NCI-H1048 (cell line): ENCODE measurements at places on chromosomes 16 and 17.

DNA sequence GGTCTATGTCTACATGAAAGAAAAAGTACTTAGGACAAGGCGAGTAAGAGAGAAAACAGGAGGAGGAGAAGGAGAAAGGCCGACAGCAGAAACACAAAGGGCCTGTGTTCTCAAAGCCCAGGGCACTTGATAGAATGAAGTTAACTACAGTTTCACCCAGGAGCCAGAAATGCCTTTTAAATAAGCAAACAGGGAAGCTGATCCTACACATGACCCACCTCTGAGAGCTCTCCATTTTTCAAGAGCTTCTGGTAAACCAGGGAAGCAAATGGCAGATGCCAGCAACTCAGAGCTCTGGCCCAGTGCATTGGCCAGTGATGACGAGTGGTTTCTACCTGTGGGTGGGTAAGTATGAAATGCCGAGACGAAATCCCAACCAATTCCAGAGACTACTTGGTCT, 163.4 kb downstream of the ZFHX3 start:
- DNase-seq, result no peak

GRCh38 chr17:76752006-76752405, 14.1 kb downstream of the MFSD11 start:
- DNase-seq, result no peak

DNA sequence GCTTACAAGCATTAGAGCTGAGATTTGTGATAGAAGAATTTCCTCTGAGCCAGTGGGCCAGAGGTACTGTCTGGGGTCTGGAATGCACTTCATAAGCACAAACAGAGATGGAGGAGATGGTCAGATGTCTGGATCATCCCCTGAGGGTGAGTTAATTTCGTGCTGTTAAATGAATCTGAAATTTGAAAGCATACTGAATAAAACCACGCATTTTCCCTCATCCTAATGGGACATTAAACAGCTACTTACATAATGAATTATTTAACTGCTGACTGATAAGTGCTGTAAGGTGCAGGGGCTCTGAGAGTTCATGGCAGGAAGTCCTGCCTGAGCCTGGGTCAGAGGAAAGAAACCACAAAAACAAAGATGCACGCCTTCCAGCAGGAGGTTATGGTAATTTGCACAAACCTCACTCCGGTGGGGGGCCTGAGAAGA, 136.3 kb upstream of the XYLT1 start:
- no peak for DNase-seq

- DNase-seq, result no peak
Observed at GRCh38 chr16:8958344-8959167, 5.2 kb downstream of the USP7 start.

GRCh38 chr16:13896543-13897182, 23.3 kb upstream of the ERCC4 start:
- no peak for DNase-seq

GRCh38 chr16:48053418-48053745, 102.4 kb downstream of the ABCC12 start:
- DNase-seq, result no peak

DNA sequence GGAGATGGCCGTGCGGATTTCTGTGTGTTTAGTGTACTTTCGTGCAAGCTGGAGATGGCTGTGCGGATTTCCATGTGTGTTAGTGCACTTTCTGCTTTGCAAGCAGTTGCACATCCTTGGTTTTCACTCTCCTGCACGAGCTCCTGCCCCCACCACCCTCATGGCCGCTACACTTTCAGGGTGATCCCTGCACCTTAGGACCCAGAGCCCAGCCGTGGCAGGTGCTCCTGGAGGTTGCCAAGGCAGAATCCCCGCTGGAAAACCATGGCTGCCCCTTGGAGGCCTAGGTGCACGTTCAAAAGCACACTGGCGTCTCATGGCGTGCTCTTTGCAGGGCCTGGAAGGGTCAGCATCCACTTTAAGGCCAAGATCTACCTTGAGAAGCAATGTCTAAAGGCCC, 311.0 kb upstream of the TNRC6C start:
- no peak for DNase-seq

DNA sequence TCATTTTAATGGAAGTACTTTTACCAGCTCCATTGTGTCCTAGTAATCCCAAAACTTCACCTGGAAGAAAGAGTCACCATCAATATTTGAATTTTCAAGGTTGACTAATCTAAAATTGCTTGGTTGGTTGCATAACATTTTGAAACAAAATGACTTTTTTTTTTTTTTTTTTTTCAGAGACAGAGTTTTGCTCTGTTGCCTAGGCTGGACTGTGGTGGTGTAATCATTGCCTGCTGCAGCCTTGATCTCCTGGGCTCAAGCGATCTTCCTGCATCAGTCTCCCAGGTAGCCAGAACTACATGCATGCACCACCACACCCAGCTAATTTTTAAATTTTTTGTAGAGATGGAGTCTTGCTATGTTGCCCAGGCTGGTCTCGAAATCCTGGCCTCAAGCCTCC, 12.6 kb upstream of the ABCA6 start:
- no peak for DNase-seq

DNA sequence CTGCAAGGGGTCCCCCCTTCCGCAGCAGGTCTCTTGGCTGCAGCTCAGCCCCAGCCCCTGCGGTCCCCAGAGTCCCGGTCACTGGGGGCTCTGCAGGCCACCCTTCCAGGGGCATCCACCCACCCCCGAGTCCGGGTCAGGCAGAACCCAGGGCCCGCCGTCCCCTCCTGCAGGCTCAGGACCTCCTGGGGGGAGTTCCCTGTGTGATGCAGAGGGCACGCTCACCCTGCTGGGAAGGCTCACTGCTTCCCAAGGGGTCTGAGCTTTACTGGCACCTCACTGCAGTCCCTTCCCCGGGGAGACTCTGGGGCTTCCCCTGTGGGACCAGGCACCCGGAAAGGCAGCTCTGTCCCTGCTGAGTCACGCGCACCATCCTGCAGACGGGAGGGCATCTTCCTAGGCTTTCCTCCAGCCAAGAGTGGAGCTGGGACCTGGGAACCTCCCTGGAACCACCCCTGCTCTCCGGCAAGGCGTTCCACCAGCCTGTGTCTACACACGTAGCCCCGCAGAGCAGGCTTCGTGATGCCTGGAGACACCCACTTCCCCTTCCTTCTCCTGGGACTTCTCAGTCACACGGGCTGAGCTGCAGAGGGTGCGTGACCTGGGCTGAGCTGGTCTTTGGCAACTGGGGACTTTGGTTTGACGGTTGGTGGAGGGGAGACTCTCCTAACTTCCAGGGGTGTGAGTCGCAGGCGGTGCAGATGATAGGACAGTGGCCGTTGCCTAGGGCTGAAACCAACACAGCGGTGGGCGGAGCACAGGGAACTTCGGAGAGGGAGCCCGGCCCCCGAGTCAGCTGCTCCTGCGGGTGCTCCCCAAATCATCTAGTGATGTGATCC, 23.4 kb downstream of the SLC25A10 start:
- no peak for DNase-seq

DNA sequence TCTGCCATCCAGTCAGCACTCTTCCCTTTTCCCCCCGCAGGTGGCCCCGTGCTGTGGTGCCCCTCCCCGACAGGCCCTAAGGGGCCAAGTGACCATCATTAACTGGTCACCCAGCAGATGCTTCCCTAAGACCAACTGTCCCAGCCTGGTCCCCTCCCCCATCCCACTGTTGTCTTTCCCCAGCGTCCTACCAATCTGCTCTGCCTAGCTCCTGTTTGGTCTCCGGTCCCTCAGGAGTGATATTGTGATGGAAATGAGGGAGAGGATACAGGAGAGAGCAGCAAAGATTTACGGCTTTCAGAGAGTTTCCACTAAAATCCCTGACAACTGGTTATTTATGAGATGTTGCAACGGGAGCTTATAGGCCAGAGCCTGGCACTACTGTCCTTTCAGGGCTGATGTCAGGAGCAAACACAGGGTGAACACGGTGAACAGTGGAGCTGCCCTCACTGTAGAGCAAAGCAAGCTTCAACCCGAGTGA, 1.4 kb upstream of the TTLL6 start:
- no peak for DNase-seq

DNA sequence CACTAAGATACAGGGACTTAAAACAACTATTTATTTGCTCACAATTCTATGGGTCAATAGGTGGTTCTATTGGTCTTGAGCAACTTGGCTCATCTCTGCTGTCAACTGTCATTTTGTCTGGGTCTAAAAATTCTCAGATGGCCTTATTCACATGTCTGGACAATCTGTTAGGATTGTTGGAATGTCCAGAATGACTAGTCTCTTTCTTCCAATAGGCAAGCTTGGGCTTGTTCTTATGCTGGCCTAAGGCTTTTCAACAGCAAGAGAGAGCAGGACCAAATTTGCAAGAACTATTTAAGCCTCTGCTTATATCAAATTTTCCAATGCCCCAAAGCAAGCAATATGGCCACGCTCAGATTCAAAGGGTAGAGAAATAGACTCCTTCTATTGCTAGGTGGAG, 240.9 kb downstream of the KIF2B start:
- no peak for DNase-seq

DNA sequence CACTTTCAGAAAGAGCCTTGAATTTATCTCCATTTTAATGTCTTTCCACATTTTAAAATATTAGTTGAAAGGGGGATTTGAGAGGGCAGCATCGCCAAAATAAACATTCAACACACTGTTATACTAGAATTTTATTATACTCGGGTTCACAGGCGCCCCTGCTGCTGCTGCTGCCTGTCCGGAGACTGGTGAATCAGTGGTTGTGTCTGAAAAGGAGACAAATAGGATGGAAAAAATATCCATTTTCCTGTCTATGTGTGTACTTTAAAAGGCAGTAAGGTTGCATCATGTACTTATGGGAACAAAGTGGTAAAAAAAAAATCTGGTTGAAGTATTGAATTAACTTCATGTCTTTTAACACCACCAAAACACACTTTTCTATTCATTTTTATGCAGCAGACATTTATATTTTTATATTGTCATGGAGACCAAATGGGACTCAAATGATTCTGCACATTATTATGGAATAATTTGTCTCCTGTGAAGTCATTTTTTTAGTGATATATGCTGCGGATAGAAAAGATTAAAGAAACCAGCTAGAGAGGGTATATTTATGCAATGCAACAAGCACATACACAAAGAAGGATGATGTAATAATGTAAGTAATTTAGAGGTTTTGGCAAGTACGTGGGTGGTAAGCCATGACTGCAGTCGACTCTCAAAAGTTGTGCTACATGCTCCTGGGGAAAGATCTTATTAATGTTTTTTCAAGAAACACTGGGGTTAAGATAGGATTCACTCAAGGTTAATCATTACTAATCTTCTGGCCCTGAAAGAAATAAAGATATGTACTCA, 759.0 kb upstream of the SOX9 start:
- no peak for DNase-seq

- no peak for DNase-seq
Observed at GRCh38 chr17:64534187-64534586, 27.4 kb downstream of the CEP95 start.

DNA sequence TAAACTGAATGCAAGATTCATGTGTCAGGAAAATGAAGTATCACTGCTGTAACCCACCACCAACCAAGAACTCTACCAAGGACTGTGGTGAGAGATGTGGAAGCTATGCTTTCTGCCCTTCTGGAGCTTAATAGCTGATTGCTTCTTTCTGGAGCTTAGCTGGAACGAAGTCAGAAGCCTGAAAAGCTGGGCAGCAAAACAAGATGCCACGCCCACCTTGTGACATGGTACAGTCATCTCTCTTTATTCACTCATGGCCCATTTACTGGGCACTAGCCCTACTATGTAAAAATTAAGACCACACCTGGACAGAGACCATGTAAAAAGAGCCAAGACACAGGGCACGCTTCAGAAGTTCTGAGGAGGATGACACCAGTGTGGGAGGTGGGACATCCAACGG, 48.1 kb downstream of the TEX2 start:
- no peak for DNase-seq

GRCh38 chr17:6297960-6298359, 137.0 kb downstream of the AIPL1 start:
- DNase-seq, result no peak

DNA sequence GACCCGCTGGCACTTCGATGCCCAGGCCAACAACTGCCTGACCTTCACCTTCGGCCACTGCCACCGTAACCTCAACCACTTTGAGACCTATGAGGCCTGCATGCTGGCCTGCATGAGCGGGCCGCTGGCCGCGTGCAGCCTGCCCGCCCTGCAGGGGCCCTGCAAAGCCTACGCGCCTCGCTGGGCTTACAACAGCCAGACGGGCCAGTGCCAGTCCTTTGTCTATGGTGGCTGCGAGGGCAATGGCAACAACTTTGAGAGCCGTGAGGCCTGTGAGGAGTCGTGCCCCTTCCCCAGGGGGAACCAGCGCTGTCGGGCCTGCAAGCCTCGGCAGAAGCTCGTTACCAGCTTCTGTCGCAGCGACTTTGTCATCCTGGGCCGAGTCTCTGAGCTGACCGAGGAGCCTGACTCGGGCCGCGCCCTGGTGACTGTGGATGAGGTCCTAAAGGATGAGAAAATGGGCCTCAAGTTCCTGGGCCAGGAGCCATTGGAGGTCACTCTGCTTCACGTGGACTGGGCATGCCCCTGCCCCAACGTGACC, 5.0 kb downstream of the WFIKKN2 start:
- DNase-seq, result no peak

DNA sequence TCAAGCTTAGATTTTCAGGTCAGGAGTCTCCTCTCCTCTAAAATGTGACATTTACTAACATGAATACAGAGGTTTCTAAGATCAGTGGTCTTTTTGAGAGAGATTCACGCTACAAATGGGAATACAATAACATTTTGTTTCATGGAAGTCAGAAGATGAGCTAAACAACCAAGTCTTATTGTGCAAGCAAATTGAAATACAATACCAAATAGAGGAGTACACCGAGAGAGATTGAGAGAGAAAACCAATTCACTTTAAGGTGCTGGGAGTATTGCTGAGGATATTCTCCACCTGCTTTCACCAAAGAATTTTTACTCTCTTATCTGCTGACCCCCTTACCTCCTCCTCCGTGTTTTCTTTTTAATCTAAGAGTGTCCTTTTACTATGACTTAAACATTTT, 11.5 kb downstream of the VEZF1 start:
- DNase-seq, result no peak

GRCh38 chr16:85157813-85158742, 45.8 kb upstream of the CIBAR2 start:
- no peak for DNase-seq

GRCh38 chr17:8371786-8372185, 4.7 kb downstream of the KRABD2 start:
- DNase-seq, result no peak

- no peak for DNase-seq
Observed at GRCh38 chr16:19858340-19859018, 26.2 kb downstream of the GPRC5B start.

- DNase-seq, result no peak
Observed at GRCh38 chr17:10699856-10700255, 2.5 kb downstream of the ADPRM start.

DNA sequence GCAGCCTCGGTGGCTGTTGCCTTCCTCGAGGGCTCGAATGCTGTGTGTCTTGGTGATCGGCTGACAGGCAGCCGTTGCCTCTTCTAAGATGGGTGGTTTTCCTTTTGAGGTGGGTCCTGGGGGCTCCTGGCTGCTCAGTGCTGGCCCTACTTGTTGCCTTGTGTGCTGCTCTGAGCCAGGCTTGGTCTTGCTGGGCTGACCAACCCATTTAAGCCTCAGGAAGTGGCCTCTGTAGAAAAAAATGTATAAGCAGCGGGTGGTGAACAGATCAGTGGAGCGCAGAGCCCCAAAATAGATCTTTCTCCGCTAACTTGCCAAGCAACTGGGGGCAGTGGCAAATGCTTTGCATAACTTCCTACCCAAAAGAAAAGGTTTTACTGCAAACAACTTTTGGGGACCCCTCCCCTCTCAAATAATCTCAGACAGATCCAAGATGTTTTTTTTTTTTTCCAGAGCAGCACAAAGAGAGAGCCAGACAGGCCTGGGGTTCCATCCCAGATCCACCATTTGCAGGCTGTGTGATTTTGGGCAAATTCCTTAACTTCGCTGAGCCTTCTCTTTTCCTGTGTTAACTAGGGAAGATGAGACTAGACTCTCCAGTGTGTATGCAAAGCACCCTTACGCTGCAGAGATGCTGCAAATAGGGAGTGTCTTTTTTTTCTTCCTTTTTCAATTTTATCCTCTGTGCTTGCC, 42.5 kb downstream of the PLCG2 start:
- DNase-seq, result no peak
